Vagina (tissue), 2 donors: ENCODE measurements at places on chromosomes 11 and 22. TPM values are rescaled to one million over a fixed set of nuclear protein-coding genes. Genes with fewer than 3 reads are reported as not detected.

- DNase-seq, result no peak
Measured at GRCh38 chr11:87213444-87213843, 175.7 kb downstream of the TMEM135 start.

GRCh38 chr11:35549787-35550186, 24.4 kb upstream of the PAMR1 start:
- peak; percentile 69 for DNase-seq

- DNase-seq, result no peak
Measured at GRCh38 chr11:126930091-126930841, 70.3 kb downstream of the KIRREL3 start.

LMO2 gene
- total RNA-seq, result 26.5 TPM

TRIM49D2 gene
- total RNA-seq, result not detected
